GM12892 (cell line): ENCODE measurements at places on chromosomes 2 and 18.

- DNase-seq, result no peak
Observed at GRCh38 chr18:23165271-23166068, 30.2 kb downstream of the CABLES1 start.

- no peak for DNase-seq
Observed at GRCh38 chr2:16774091-16774490, 108.5 kb upstream of the CYRIA start.

GRCh38 chr2:102667072-102667471 lies 47.7 kb downstream of the SLC9A2 start:
- DNase-seq, result no peak

DNA sequence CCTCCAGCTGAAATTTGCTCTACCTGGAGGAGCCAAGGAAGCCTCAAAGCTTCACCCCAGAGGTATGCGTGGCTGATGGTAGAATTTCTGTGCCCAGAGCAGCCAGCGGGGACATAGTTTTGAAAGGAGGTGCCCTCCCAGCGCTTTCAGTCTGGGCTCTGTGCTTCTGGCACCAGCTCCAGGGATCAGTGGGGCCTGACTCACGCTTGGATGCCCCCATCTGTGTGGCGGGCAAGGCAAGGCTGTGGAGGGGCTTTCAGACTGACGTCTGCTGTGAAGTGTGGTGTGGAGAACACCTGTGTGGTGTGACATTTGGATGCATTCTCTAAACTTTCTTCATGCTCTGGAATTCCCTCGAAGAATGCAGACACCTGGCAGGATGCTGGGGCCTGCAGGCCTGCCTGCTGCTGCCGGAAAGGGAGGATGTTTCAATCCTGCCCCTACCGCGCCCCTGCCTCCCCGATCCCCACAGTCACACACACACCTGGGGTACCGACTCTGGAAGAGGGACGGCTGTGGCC lies 84.1 kb downstream of the CTIF start:
- DNase-seq, result no peak

DNA sequence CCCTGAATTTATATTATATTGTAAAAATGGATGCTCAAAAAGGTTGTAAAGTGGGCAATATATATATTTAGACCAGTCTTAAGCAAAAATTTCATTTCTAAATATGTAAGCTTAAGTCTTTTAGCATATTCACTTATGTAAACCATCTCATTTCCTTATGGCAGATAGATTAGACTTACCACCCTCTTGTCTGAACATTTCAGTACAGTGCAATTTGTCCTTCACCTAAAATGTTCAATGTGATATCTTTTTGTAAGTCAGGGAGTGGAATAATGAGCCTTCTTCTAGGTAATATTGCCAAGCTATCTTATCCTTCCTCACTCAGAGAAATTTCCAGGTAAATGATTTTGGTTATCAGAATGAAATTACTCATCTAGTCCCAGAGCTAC lies 92.3 kb downstream of the KLF7 start:
- no peak for DNase-seq

DNA sequence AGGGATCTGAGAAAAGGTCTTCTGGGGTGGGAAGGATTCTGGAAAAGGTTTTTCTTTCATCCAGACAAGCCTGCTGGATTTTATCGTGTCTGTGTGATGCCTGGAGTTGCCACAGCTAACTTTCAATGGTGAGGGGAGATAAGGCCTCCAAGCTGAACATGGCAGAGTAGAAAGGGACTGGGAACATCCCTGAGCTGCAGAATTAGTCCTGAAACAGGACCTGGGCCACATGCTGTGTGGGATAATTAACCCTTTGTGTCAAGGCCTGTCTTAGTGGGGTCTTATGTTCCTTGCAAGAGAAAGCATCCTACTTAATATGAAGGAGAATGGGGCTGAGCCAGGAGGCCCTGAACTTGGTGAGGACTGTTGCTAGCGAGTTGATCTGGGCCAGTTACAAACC lies 66.4 kb downstream of the VSNL1 start:
- no peak for DNase-seq

- DNase-seq, result no peak
Observed at GRCh38 chr18:79397830-79398761, 2.4 kb downstream of the NFATC1 start.

- no peak for DNase-seq
Observed at GRCh38 chr2:189874586-189875320, 90.5 kb downstream of the PMS1 start.

GRCh38 chr2:216474925-216475670 lies 23.5 kb upstream of the RPL37A start:
- DNase-seq, result no peak

DNA sequence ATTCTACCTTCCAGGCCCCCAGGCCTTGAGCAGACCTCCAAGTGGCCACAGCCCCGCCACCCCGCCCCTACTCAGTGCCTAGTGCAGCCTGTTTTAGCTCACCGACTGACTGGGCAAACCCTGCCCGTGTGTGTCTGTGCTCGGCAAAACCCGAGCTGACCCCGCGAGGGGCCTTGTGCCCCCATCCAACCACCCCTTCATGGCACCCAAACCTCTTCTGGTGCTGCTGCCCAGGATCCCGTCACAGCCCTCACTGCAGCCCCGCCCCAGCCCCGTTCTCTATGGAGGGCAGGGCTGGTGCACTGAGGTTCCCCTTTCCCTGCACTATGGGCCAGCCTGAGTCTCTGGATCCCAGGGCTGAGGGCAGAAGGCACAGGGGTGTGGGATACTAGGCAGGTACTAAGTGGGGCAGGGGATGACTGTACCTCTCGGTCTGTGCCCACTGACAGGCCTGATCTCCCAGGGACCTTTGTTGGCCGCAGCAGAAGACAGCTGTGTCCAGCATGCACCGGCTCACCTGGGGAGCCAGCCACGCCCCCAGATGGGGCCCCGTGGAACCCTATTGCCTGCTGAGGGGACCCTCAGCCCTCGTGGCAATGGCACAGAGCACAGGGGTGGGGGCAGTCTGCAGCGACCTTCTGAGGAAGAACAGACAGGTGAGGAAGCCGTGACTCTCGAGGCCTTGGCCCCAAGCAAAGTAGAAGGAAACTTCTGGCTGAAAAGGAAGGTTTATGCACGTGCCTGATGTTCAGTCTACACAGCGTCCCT lies 69.9 kb upstream of the OTOS start:
- DNase-seq, result no peak

GRCh38 chr2:85583667-85584353 lies 421 bp upstream of the VAMP5 start:
- no peak for DNase-seq

- DNase-seq, result no peak
Observed at GRCh38 chr2:164538240-164538866, 82.9 kb downstream of the GRB14 start.

DNA sequence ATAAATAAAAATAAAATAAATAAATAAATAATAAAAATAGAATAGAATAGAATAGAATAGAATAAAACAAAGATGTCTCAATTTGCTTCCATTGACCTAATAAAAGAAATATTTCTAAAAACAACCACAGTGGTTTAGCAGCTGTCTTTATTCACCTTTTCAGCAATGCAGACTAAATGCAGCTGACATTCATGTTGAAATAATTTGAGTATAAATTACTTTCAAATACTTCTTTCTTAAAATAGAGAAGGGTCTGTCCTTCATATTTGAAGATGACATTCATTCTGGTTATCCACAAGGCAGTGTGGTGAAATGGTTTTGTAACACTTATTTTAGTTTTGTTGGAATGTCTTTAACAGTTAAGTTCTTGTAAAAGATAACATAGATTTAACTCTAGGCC lies 469.4 kb downstream of the IRS1 start:
- DNase-seq, result no peak

GRCh38 chr2:184729581-184729980 lies 131.3 kb downstream of the ZNF804A start:
- no peak for DNase-seq

DNA sequence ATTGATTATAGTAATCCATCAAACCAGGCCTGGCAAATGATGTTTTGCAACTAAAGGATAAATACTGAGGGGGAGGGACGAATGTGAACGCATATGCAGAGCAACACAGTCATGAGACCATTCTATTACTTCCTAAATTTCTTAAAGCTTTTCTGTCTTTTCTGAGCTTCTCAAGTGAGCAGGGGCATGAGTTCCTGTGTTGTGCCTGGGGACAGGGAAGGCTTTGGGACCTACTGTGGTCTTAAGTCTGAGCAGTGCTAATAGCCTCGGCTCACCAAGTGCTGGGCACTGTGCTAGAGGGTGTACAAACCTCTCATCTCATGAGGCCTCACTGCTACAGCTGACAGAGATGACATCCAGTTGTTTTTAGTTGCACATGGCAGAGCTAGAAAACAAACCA lies 182.4 kb downstream of the NEDD4L start:
- no peak for DNase-seq

- no peak for DNase-seq
Observed at GRCh38 chr2:235533198-235533597, 39.4 kb downstream of the AGAP1 start.

DNA sequence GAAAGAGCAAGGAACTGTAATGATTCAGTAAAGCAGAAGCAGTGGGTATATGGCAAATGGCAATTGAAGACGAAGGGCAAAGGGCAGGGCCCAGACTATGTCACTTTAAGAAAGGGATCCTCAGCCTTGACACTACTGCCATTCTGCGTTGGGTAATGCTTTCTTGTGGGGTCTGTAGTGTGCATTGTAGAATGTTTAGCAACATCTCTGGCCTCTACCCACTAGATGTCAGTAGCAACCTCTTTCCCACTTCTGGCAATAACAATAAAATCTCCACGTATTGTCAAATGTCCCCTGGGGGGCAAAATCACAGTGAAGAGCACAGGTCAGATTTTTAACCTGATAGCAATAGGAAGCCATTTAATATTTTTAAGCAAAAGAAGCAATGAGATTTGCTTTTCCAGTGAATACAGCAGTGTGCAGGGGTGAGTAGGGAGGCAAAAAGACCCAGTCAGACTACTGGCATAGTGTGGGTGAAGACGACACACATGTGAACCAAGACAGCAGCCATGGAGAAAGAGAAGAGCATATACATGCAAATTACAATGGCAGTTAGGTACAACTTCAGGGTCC lies 209.5 kb downstream of the DYM start:
- no peak for DNase-seq

- no peak for DNase-seq
Observed at GRCh38 chr2:32864334-32865111, 82.2 kb upstream of the LTBP1 start.

GRCh38 chr2:151357359-151357758 lies at the start of gene TNFAIP6:
Gene TNFAIP6 (plus strand): TSS chr2:151357592. CDS start chr2:151357667, 75 bp downstream.
- DNase-seq, result no peak

- DNase-seq, result no peak
Observed at GRCh38 chr2:62071760-62072680, 123.9 kb upstream of the B3GNT2 start.

DNA sequence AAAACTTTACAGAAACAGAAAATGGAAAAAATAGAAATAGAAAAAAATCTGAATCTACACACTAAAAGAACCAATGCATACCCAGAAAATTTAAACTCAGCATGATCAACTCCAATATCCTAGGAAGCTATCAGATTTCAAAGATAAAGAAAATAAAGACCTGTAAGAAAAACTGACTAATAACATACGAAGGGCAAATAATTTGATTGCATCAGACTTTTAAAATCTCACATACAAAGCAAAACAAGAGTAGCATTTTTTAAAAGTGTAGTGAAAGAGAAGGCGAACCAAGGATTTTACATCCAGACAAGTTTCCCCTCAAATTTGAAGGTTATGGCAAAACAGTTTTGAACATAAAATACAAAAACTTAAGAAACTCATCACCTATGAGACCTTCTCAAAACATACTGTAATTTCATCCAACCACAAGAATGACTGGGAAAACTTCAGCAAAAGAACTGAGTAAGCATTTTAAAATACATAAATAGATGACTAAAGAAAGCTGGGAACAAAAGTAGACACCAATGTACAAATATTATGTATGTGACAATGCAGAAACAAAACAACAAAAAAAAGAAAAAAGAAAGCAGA lies 54.8 kb downstream of the NBAS start:
- no peak for DNase-seq

DNA sequence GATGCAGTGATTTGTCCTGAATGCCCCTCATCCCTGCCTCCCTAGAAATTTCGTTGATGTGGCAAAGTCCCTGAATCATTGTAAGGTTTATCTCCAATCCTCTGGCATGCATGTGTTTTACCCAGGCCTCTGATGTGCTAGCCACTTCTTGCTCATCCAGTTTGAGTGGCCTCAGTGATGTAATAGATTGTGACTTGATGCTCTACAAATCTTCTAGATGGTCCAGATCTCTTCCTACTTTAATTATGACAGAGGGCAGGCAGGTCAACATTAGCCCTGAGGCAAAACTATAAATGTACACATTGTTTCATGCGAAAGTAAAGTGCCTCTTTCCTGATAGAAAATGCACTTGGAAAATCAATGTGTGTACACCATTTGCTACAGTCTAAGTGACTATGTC lies 54.5 kb downstream of the LONRF2 start:
- DNase-seq, result no peak

DNA sequence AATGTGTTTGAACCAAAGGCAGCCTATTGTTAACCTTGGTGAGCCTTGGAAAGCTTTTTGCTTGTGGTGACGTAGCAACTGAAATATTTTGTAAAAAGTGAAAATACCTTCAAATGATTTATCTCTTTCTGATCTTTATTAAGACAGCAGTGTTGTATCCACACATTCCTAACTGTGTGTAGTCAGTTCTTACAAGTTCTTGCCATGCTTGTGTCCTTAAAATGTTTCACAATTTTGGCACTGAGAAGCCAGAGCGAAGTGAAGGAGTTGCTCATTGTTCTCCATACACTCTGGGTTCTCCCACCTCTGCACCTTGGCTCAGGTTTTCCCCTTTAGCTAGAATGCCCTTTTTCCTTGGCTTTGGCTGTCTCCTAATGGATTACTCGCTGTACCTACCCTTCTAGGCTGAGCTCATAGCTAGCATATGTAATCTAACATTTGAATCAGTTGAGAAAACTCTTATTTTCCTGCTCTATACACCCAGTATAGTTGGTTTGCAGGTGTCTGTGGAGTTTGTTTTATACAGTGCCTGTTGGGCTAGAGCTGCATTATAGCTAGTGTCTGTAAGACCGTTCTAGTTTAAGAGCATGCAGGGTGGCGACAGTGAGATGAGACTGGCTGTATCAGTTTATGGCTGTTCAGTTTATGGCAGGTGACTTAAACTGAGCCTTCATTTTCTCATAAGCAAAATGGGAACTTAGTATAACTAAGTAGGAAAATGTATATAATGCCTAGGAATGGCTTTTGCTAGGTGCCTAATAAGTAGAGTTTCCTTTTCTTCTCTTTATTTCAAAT lies 45.5 kb downstream of the FMNL2 start:
- no peak for DNase-seq
